Suppressor macrophage treated with lipopolysaccharide for 4 hours (primary cell): ENCODE measurements at places on chromosomes 4 and X.

DNA sequence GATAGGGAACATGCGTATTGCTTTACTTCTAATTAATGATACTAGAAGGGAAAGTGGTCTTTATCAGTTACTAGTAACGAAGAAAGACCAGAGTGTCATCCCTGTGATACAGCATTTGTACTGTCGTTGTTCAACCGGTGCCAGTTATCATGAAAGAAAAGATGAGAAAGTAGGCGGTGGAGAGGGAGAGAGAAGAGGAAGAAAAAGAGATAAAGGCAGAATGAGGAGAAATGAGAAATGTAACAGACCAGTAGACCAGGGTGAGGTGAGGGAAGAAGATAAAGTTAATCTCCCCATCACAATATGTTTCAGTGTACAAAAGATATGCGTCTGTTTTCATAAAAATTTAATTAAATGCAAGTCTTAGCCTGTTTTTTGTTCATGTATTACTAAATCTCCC is 135.2 kb upstream of the HPGD start:
- DNase-seq: no peak

DNA sequence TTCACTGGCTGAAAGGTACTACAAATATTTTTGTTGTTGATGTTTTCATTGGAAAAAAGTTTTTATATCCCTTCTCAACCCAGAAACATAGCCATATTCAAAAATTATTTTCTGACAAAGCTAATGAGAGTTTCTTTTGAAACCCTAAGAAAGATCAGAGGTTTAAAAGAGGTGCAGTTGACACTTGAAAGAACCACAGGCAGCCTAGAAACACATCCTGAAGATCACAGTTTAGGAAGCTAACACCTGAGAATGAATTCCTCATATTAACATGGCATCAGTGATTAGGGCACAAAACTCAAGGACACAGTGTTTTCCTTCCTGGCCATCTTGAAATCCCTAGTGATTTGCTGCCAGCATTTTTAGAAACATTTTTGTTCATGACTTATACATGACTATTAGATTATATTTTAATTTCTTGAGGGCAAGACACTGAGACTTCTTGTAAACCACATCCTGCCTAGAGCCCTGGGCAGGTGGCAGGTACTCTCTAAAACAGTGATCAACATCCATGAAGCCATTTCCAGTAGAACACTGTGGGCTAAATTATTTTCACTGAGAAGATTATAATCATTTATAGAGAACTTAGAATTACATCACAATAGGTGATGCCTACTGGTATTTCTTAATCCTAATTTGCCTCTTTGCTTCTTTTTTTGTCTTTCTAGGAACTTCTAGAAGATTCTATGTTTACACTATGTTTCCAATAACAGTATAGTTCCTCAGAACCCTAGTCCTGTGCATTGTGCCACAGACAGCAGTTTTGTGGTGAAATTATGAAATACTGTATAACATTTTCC is 80.0 kb downstream of the ARSJ start:
- peak; percentile 10 for DNase-seq

DNA sequence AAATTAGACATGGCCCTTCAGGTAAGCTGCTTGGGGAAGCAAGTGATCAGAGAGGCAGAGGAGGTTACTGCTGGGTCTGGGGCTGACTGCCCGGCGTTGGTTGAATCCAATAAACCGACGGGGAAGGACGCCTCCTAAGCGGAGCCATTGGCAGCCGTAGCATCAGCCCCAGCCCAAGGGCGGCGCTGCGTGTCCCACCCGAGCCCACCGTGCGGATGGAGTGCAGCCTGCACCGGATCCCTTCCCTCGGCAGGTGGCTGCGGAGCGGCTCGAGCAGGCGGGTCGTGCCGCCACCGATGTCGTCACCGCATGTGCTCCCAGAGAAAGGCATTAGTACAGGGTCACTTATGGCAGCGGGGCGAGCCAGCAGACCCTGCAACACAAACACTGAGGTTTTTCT is 82.1 kb downstream of the ALPK1 start:
- DNase-seq: no peak

- DNase-seq: no peak
Observed at GRCh38 chr4:118180776-118181175, 146.5 kb downstream of the NDST3 start.

- no peak for DNase-seq
Observed at GRCh38 chrX:15646543-15646942, 18.1 kb downstream of the CLTRN start.

DNA sequence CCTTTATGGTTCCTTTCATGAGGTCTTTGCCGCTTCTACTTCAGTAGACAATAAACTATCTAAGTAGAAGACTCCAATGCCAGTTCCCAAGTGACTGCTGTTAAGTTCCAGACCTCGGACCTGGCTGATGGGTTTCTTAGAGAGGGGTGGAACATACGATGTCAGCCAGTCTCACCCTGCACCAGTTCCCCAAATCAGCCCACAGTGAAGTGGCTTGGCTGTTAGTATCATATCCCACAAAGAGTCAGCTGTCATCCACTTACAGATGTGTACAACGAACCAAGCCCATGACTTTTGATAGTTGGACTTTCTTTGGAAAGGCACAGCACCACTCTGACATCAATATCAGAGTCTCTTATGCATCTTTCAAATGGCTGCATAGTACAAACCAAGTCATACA is 8.1 kb upstream of the KLHL34 start:
- DNase-seq: no peak

GRCh38 chr4:139582044-139582443 is 26.0 kb upstream of the SETD7 start:
- no peak for DNase-seq

DNA sequence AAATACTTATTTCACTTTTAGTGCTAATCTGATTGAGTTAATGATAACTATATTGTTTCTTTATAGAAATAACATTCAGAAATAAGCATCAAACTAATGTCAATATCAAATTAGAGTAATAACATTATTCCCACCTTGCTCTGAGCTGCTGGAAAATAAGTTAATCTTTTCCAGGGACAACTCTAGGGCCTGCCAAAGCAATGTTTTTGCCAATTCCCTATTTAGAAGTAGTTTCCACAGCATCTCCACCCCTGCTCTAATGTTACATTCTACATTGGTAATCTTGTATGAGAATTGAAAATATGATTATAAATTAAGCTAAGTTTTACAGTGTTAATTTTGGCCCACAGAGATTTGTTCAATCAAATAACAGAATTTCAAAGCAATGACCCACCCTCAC is 68.3 kb downstream of the REELD1 start:
- no peak for DNase-seq

- no peak for DNase-seq
Observed at GRCh38 chr4:122170775-122171174, 18.6 kb downstream of the BLTP1 start.

- no peak for DNase-seq
Observed at GRCh38 chrX:31199056-31199839, 127.4 kb upstream of the FTHL17 start.

DNA sequence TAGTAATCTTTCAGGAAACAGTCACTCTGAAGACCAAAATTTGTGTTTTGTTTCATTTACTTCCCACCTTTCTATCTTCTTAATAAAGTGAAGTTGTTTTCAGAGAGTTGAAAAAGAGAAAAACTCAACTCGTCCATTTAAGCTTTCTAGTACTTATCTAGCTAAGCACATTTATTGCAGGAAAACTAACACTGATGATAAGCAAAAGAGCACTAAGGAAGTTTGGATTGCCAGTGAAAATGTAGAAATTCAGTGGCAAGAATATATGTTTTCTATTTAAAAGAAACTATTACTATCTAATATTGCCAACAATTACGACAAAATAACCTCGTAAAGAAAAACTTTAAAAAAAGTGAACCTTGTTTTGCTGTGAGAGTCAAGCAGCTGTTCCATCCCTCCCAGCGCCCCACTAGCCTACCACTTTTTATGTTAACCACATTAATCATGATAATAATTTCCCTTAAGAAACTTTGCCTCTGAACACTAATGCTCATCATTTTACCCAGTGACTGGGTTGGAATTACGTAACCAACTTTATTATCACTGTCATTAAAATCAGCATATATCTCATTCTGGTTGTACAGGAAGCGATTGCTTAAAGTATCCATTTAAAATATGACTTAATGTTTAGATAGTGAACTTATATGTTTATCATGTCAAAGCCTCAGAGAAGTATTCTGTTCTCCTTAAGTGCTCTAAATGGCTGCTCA is 24.8 kb downstream of the SPRY1 start:
- peak; percentile 53 for DNase-seq

DNA sequence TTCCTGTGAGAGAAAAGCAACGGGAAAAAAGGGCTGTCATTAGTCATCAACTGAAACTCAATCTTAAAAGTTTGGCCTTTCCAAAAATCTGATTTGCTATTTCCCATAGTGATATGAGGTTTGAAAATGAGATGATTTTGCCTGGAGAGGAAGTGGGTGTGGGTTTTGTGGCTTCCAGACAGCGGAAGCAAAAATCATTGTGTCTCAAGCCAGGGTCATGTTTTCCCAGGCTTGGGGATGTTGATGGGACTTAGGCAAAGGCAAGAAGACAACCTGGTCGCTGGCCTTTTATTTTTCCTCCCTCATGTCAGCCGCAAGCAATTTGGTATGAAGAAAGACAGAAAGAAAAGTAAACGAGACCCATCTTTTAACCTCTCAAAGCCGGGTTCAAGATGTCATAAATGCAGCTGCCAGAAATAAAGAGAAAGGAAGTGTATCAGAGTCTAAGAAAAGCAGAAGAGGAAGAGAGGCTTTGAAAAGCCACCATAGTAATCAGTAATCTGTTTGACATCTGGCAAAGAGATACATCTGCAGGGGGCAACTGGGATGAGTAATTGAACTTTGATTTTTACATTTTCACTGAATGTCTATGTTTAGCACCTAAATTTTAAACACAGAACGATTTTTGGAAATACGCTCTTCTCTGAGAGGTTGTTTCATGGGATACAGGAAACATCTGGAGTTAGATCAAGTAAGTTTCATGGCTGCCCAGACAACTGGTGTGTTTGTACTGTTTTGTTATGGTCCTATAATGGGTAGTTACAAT is 521.6 kb upstream of the SLIT2 start:
- no peak for DNase-seq

- peak; percentile 44 for DNase-seq
Observed at GRCh38 chr4:118282692-118283091, 70.1 kb downstream of the PRSS12 start.

DNA sequence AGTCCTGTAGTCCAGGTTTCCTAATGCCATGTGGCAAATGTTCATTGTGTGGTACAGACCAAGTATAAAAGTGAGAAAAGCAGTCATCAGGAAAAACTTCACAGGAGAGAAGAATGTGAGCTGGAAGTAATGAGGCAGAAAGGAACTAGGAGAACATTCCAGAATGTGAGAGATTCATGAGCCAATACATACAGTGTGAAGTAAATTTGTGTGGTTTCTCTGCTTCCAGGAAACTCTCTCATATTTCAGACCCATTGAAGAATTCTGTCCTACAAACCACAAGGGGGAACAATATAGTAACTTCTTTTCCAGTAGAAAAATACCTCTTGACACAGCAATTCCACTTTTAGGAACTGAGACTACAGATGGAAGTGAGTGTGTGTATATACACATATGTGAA is 136.5 kb downstream of the RNF150 start:
- DNase-seq: no peak

- DNase-seq: peak; percentile 5
Observed at GRCh38 chrX:78029663-78030062, 60.2 kb upstream of the PGAM4 start.

DNA sequence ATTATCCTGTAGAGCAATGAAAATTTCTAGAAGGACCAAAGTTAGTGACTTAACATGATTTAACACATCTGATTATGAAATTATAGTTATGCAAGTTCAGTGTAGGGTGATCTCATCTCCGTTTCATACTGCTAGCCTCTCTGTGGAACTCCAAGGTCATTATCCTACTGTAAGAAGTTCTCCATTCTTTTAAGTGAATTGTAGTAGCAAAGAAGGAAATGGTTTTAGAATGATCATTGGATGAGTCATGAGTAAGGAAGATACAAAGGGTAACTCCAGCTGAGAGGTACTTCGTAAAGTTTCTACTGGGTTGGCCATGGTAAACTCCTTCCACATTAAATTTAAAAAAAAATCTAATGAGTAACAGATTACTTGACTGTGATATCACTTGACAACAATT is 215.0 kb upstream of the GIMD1 start:
- peak; percentile 52 for DNase-seq

- no peak for DNase-seq
Observed at GRCh38 chr4:142883040-142883832, 37.1 kb upstream of the INPP4B start.

- DNase-seq: peak; percentile 6
Observed at GRCh38 chr4:2284934-2285612, 23.2 kb upstream of the MXD4 start.

DNA sequence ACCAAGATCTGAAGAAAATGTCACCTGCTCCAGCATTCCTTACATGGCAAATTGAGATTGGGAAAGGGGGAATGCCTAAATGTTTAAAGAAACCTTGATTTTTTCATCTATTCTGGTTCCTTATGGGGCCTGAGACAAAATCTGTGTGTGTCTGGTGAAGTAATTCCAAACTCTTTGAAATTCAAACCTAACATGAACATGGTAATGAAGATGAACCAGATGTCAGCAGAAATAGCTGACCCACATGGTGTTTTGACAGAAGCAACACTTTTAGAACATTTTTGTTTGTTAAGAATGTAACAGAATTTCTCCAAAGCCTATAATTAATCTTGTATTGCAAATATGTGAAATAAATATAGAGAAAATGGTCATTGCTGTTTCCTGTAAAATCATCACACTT is 133.0 kb downstream of the PARM1 start:
- DNase-seq: no peak

DNA sequence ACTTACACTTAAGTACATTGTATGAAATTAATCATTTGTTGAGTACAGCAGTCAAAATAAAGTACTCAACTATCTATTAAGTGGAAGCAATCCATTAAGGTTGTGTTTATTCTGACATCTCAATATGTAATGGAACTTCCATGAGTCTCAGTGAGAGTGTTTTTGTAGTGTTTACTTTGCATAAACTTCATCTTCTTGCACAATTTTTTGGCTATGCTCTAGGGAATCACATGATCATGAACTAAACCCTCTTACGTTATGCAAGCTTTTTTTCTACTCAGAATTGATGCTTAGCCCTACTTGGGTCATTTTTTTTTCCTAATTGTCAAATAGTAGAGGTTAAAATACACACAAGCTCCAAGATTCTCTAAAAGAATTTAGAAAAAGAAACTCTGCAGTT is 21.1 kb upstream of the PIGA start:
- DNase-seq: peak; percentile 51

- no peak for DNase-seq
Observed at GRCh38 chr4:8000721-8001491, 61.2 kb upstream of the AFAP1 start.

GRCh38 chrX:72003811-72004750 is 93.4 kb downstream of the NHSL2 start:
- DNase-seq: no peak
